Stomach (tissue), 19 donors: ENCODE measurements at places on chromosomes 6 and 20. TPM values are rescaled to one million over a fixed set of nuclear protein-coding genes. Genes with fewer than 3 reads are reported as not detected.

DNA sequence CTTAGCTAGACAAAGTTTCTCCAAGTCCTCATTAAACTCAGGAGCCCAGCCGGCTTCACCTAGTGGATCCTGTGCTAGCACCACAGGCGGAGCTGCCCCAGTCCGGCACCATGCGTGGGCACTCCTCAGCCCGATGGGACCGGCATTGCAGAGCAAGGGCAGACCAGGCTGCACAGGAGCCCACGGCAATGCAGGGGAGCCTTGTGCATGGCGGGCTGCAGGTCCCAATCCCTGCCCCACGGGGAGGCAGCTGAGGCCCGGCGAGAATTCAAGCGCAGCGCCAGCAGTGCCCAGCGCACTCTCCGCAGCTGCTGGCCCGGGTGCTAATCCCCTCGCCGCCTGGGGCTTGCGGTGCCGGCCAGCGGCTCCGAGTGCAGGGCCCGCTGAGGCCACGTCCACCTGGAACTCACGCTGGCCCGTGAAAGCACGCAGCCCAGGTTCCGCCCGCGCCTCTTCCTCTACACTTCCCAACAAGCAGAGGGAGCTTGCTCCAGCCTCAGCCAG, 292.3 kb upstream of the EYS start:
- no peaks in the 10 kb centered on the region for H3K4me1 ChIP-seq
- no peaks in the 10 kb centered on the region for H3K27me3 ChIP-seq

- peaks cover 14% of the 10 kb centered on the region for H3K4me1 ChIP-seq
- no peak overlapping the region for H3K4me3 ChIP-seq
These were observed 37.9 kb upstream of the IRAK1BP1 start for GRCh38 chr6:78829407-78829806.

- no peaks in the 10 kb centered on the region for H3K27me3 ChIP-seq
- no peaks in the 10 kb centered on the region for H3K36me3 ChIP-seq
- DNase-seq, result peak; percentile 50
- H3K27ac ChIP-seq, result peak overlapping the region; percentile 25
- H3K4me1 ChIP-seq, result peaks cover 9% of the 10 kb centered on the region
These were observed 4.7 kb upstream of the SULF2 start for GRCh38 chr20:47789764-47790579.

- H3K27me3 ChIP-seq, result no peaks in the 10 kb centered on the region
- no peak for DNase-seq
- no peak overlapping the region for H3K27ac ChIP-seq
- peaks cover 16% of the 10 kb centered on the region for H3K4me1 ChIP-seq
- H3K36me3 ChIP-seq, result no peaks in the 10 kb centered on the region
These were observed 12.1 kb downstream of the NRSN2 start for GRCh38 chr20:358891-359555.

GRCh38 chr6:65746302-65746701, 39.3 kb upstream of the EYS start:
- no peak overlapping the region for H3K27ac ChIP-seq
- H3K4me3 ChIP-seq, result no peak overlapping the region
- no peak for DNase-seq

Gene LYRM4
- not detected for total RNA-seq

DNA sequence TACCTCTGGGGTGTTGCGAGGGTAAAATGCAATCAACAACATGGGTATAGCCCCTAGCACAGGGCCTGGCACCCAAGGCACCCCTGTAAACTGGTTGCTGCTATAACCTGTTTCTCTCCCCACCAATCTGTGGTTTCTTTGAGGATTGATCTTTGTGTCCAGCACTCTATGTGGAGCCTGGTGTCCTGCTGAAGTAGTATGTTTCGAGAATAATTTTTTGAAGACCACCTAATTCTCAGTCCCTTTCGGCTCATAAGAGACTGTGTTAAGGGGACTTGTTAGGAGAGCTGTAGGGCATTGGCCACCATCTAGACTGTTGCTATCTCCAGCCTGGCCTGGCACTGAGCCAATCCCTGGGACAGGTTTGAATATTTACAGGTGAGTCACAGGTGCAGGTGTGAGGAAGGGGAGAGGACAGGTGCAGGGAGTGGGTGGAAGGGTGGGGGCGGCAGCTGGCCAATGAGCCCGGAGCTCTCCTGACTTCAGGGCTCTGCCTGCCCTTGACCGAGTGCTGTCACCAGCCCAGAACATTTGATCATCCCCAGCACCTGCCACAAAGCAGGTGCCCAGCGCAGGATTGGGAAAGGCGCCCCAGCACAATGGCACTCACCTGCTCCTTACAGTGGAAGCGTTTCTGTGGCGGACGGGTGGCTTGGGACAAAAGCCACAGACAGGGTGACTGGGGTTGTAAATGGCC, 8.1 kb upstream of the C20orf144 start:
- no peak overlapping the region for H3K4me3 ChIP-seq
- peak; percentile 95 for DNase-seq
- H3K27ac ChIP-seq, result peak overlapping the region; percentile 70
- H3K4me1 ChIP-seq, result peaks cover 39% of the 10 kb centered on the region
- no peaks in the 10 kb centered on the region for H3K27me3 ChIP-seq
- H3K36me3 ChIP-seq, result peaks cover 24% of the 10 kb centered on the region

DNA sequence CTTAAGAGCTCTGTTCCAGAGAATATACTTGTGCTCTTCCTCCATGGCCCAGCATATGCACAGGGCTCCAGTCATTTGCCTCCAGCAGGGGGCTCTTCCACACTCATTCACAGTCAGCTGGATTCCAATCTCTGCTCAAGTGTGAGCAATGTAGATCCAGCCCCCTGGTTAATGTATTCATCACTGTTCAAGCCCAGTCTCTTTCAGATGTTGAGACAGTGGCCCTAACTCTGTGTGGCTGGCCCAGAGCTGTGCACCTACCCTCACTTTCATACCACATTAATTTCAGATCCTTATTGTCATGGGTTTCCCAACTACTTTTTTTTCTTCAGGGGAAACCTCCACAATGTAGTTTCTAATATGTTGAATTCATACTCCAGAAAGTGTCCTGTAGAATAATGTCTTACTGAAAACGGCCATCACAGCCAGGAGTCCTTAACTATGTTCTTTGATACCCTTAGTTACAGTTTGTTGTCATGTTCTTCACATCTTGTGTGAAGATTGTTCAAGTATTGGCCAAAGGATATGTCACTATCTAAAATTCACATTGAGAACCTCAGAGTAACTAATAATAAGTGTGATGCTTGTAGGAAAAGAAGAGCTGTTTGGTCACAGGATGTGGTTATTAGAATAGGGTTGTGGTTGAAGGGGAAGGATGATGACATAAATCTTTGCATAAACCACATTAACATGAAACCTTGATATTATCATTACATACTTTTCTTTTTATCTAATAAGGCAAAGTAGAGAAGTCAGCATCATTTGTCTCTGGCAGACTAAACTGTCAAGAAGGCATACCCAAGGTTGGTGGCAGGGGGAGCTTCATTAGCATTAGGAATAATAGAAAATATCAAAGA, 14.4 kb upstream of the HLA-DQA1 start:
- H3K27ac ChIP-seq, result no peak overlapping the region
- H3K36me3 ChIP-seq, result no peaks in the 10 kb centered on the region
- DNase-seq, result peak; percentile 56
- no peaks in the 10 kb centered on the region for H3K4me1 ChIP-seq
- no peaks in the 10 kb centered on the region for H3K27me3 ChIP-seq

GRCh38 chr20:25858495-25859425, 162.1 kb upstream of the ZNF337 start:
- H3K36me3 ChIP-seq, result no peaks in the 10 kb centered on the region
- peak overlapping the region; percentile 4 for H3K4me3 ChIP-seq
- no peaks in the 10 kb centered on the region for H3K27me3 ChIP-seq

Gene SLC22A3
- total RNA-seq, result 11.4 TPM

Gene XKR7
- 0.58 TPM for total RNA-seq

DNA sequence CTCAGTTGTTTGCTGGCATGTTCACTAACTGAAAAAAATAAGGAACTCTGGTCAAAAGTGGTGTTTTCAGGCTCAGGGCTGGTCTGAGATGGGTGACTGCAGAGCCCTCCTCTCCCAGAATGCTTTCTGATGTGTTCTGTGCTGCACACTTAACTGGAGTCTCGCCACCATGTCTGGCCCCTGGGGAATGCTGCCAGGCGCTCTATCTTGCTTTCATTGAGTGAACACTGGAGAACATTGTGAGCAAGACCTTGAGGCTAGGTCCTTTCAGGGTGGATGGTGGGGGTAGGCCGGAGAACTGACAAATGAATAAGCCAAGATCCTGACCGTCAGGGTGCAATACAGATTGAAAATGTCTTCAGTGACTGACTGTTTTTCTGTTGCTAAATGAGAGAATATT, 19.5 kb downstream of the PANK2 start:
- H3K27ac ChIP-seq, result no peak overlapping the region
- H3K36me3 ChIP-seq, result peaks cover 59% of the 10 kb centered on the region
- H3K27me3 ChIP-seq, result no peaks in the 10 kb centered on the region
- no peaks in the 10 kb centered on the region for H3K4me1 ChIP-seq
- DNase-seq, result no peak

GRCh38 chr6:84514089-84514971, 250.1 kb downstream of the TBX18 start:
- no peak for DNase-seq
- H3K27ac ChIP-seq, result no peak overlapping the region
- no peak overlapping the region for H3K4me3 ChIP-seq
- no peaks in the 10 kb centered on the region for H3K27me3 ChIP-seq

- H3K4me3 ChIP-seq, result no peak overlapping the region
- H3K27ac ChIP-seq, result no peak overlapping the region
- DNase-seq, result no peak
- no peaks in the 10 kb centered on the region for H3K4me1 ChIP-seq
These were observed 100.3 kb downstream of the ZNF217 start for GRCh38 chr20:53493311-53493857.

DNA sequence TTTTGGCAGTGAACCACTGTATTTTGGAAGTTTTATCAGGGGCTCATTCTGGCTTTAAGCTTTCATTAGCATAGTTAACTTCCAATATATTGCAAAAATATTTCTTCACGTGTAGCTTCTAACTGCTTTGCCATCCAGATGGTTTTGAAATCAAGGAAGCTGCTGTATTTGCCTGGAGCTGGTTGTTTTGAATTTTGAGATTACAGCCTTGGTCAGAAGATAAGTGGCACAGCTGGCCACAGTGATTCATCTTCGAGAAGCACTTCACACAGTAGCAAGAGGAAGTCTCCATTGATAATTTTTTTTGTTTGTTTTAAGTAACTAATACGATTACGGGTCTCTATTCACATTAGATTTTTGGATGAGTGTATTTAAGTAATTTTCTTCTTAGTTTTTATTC, 3.8 kb downstream of the APCDD1L start:
- no peaks in the 10 kb centered on the region for H3K36me3 ChIP-seq
- H3K4me1 ChIP-seq, result no peaks in the 10 kb centered on the region
- H3K27ac ChIP-seq, result no peak overlapping the region
- H3K27me3 ChIP-seq, result peaks cover 31% of the 10 kb centered on the region
- H3K4me3 ChIP-seq, result no peak overlapping the region

GRCh38 chr6:28683945-28684538, 158.4 kb downstream of the GPX5 start:
- H3K27ac ChIP-seq, result no peak overlapping the region
- no peaks in the 10 kb centered on the region for H3K27me3 ChIP-seq
- H3K4me3 ChIP-seq, result no peak overlapping the region
- no peak for DNase-seq
- H3K4me1 ChIP-seq, result peaks cover 6% of the 10 kb centered on the region
- H3K36me3 ChIP-seq, result no peaks in the 10 kb centered on the region

GRCh38 chr20:23889775-23890187, 10.2 kb upstream of the CST5 start:
- H3K36me3 ChIP-seq, result no peaks in the 10 kb centered on the region
- H3K4me3 ChIP-seq, result no peak overlapping the region
- H3K4me1 ChIP-seq, result no peaks in the 10 kb centered on the region
- DNase-seq, result peak; percentile 31
- H3K27me3 ChIP-seq, result peaks cover 13% of the 10 kb centered on the region

DNA sequence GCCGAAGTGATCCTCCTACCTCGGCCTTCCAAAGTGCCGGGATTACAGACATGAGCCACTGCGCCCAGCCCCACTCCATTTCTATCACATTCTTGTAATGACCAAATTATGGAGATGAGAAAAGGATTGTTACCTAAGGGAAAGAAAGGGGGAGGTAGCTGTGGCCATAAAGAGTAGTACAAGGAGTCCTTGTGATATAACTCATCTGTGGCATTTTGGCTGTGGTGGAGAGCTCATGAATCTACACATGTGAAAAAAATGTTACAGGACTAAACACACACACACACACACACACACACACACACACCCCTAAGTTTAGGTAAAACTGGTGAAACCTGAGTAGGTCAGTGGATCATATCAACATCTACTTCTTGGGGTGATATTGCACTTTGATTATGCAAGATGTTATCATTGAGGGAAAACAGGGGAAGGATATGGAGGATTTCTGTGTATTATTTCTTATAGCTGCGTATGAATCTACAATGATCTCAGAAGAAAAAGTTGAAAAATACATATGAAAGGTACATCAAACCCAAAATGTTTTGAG, 251.5 kb downstream of the TSHZ2 start:
- no peak for DNase-seq
- H3K36me3 ChIP-seq, result no peaks in the 10 kb centered on the region
- H3K4me1 ChIP-seq, result no peaks in the 10 kb centered on the region
- no peaks in the 10 kb centered on the region for H3K27me3 ChIP-seq
- no peak overlapping the region for H3K4me3 ChIP-seq
- no peak overlapping the region for H3K27ac ChIP-seq

DNA sequence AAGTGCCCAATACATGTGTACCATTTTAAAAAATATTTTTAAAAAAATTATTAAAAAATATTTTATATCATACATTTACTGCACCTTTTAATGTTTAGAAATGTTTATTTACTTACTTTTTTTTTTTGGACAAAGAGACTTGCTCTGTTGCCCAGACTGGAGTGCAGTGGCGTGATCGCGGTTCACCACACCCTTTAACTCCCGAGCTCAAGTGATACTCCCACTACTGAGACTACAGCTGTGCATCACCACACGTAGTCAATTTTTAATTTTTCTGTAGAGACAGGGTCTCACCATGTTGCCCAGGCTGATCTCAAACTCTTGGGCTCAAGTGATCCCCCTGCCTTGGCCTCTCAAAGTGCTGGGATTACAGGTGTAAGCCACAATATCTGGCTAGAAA, 9.2 kb upstream of the SIRPG start:
- no peak overlapping the region for H3K4me3 ChIP-seq
- no peaks in the 10 kb centered on the region for H3K27me3 ChIP-seq
- no peaks in the 10 kb centered on the region for H3K36me3 ChIP-seq
- no peaks in the 10 kb centered on the region for H3K4me1 ChIP-seq
- no peak overlapping the region for H3K27ac ChIP-seq
